NCI-H1417 (cell line): ENCODE measurements at places on chromosomes 5 and 9.

DNA sequence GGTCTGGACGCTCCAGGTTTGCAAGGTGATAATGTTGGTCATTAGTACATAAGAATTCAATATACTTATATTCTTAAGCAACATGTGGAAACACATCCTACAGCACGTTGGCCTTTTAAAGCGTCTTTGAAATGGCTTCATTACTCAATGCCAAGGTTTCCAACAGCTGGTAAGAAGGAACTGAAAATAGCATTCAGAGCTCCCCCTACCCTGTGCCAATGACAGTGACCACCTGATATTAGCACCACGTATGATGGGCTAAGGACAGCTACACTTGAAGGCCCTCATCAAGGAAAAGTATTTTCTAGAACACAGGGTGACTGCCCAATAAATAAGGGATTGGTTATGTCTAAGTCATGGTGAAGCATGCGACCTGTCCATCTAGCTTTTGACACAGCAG is 9.9 kb downstream of the ZNF622 start:
- DNase-seq: no peak

- DNase-seq: no peak
These were observed 100.8 kb downstream of the WDR41 start for GRCh38 chr5:77391240-77391765.

GRCh38 chr9:91392435-91392834 is 30.7 kb upstream of the AUH start:
- DNase-seq: no peak

DNA sequence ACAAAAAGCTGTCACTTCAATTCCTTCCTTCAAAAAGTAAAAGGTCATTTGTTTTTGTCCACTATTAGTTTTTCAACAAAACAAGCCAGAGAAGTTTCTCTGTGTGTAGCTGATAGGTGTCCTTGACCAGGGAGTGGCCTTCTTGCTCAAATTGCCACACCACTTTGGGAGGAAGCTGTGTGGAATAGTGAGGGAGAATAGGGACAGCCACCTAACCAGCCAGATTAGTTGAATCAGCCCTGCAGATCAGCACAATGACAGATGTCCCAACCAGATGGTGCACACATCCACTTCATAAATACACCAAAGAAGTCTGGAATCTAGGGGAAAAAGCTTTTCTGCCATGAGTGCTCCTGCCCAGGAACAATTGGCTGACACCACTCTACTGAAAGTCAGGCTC is 37.2 kb downstream of the NREP start:
- no peak for DNase-seq

DNA sequence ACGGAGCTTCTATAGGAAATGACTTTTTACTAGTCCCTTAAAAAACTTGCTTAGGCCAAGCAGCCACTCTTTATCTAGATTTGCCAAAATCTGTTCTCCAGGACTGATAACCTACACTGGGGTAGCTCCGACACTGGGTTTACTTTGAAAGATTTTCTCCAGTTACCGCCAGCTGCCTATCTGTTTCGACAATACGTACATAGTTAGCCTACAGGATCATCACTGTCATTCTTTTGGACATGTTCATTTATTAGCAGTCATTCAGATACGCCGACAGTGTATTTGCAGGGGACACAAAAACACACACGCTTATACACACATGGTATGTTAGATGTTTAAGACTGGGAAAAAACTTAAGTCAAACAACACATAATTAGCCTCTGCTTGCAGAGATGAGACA is 225.7 kb downstream of the DCP2 start:
- no peak for DNase-seq

DNA sequence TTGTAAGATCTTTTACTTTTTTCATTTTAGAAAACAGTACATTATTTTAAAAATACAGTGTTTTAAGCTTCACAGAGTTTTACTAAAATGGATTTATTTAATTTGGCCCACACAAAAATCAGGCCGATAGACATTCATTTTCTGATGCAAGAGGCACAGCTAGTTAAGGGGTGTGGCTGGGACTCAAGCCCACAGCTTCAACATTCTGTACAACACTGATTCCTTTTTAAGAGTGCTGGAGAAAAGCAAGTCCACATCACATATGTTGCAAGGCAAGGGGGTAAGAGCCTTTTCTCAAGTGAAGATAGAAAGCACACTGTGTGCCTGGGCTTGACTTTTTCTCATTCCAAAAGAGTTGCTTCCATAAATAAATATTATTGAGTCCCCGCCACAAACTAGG is 195.9 kb downstream of the RFK start:
- DNase-seq: no peak

- DNase-seq: no peak
These were observed 422 bp upstream of the TRIM32 start for GRCh38 chr9:116686693-116687073.

- DNase-seq: no peak
These were observed 49.1 kb downstream of the BNC2 start for GRCh38 chr9:16821344-16821743.

DNA sequence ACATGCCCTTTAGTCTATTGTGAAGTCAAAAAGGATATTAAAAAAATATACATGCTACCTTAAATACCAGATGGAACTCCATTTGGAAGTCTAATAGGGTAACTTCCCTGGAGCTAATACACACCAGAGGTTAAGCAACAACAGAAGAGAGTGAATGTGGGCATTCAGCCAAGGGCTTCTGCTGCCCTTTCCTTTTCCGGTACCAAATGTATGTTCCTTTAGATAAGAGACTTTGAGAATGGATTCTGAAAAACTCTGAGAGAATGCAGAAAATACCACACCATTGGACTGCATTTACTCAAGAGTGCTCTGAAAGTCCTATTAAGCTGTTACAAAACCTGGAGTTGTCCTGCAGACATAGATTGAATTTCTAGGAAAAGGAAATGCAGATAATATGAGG is 23.8 kb upstream of the TRPM3 start:
- no peak for DNase-seq

DNA sequence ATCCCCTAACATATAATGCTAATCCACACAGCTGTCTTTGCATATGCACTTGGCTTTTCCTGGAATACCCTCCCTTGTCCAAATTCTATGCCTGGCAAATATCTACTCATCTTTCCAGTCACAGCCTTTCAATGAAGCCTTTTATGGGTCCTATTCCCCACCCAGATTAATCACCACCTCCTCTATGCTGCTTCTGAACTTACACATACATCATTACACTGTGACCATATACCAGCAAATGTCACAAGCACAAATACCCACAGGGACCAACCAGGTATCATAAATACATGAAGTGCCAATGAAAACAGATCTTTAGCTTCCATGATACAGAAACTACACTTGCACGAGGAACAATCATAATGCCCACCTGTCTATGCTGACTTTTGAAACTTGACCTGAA is 22.3 kb downstream of the LPAR1 start:
- no peak for DNase-seq

DNA sequence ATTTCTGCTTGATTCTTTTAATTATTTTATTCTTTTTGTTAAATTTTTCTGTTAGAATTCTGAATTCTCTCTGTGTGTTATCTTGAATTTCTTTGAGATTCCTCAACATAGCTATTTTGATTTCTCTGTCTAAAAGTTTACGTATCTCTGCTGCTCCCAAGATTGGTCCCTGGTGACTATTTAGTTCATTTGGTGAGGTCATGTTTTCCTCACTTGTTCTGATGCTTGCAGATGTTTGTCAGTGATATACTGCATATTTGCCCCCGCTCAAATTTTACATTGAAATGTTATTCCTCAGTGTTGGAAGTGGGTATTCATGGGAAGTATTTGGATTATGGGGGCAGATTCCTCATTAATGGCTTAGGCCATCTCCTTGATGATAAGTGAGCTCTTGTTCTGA is 105.3 kb downstream of the PRDM9 start:
- no peak for DNase-seq

DNA sequence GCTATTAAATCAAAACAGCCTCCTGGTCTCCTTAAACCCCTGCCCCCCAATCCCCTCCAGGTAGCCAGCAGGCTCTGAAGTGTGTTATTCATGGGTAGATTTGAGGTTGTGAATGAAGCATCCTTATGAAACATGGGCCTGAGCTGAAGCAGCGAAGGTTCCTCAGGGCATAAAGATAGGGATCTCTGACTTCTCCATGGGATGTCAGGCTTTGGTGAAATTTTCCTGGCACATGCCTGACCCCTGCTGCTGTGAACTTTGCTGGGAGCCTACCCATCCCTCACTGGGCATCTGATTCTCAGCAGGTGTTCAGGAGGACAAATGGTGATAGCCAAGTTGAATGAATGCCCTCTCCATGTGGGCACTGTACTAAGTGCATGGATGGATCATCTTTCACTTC is 250.3 kb downstream of the ASTN2 start:
- DNase-seq: no peak

DNA sequence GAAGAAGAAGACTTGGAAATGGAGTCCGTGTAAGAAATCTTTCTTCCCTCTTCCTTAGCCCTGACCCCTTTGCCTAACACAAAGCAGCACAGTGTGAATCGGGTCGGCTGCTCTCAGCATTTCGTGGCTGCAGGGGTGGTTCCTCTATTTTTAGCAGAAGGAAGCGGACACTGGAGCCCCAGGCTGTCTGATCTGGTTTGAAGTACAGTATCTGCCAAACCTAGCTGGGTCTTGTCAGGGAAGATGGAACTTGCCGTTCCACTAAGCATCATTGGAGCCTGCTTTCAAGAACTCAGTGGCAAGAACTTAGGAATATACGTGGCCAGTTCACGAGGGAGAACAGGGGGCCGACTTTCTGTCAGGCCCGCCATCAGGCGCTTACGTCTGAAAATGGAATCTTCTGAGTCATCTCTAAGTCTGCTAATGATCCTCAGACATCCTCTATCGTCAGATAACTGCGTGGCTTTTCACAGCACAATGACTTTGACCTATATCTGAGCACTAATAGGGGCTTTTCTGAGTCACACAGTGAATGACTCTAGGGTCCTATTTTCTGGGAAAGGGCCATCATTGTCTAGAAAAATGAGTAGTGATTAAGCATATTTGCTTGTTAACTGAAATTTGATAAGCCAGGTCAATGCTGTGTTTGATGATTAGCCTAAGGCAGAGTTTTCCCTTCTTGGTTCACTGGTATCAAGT is 43.3 kb upstream of the NCS1 start:
- no peak for DNase-seq

DNA sequence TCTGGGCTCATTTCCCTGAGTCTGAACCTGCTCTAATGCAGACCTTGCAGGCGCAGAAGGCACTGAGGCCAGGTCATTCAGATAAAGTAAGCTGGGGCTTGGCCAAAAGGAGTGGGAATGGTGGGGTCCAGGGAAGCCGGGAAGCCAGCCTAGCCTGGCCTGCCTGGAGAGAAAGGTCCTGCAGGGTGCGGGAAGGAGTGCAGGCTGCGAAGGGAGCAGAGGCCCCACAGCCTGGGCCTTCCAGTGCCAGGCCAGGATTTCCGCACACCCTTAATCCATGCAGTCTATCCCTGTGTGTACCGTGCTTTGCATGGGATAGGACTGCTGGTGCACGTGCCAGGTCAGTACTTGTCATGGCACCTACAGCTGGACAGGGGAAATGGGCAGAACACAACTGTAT is 3.6 kb upstream of the STING1 start:
- DNase-seq: no peak

DNA sequence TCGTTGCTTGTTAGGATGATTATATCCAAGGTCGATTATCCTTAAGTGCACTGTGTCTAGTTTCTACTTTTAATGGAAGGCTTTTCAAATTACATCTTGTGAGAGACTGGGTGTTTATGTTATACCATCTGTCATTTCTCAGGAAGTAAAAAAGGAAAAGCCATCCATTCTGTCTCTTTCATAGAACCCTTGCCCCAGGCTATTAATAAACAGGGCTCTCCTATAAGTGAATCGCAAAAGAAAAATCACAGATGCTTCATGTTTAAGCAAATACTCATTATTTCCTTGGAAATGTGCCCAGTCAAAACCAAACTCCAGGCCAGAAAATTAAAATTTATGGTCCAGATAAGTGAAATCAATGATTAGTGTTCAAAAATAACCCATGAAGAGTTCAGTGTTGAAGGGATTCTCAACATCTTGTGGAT is 58.1 kb downstream of the STARD4 start:
- DNase-seq: peak; percentile 63

DNA sequence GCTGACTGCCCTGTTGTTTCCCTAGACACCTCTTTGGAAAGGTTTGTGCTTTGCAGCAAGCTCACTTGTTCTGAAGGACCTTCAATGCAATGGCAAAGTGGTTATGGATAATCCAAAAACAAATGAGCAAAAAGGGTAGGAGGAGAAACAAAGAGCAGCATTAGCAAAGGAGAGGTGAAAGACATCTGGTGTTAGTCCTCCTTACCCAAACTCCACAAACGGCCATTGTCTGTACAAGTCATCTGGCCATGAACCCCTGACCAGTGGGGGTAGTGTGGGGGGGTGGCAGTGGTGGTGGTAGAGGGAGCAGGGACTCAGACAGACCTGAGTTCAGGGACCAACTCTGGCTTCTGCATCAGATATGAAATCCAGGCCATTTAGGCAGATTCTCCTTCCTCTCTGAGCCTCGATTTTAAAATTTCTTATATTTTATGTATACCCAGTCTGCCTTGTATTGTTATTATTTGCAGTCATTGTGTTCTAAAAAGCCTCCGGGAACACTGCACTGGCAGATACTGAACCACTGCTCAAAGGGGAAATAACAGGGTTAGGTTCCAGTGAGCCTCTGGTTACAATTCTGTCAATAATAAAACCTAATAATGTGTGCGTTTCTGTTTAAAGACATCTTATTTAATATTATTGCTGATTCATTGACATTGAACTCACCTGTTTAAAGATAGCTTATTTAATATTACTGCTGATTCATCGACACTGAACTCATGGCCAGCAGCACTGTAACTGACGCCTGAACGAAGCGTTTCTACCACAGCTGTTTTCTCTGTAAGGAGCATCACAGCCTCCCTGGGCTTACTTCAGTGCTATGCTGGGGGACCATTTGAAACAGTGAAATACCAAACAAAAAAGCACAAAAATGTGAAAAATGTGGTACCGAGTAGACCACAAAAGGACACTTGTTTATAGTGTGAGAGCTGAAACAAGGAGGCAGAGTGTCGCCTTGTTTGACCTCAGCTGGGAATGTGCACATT is 156.0 kb downstream of the SEC61B start:
- DNase-seq: no peak

DNA sequence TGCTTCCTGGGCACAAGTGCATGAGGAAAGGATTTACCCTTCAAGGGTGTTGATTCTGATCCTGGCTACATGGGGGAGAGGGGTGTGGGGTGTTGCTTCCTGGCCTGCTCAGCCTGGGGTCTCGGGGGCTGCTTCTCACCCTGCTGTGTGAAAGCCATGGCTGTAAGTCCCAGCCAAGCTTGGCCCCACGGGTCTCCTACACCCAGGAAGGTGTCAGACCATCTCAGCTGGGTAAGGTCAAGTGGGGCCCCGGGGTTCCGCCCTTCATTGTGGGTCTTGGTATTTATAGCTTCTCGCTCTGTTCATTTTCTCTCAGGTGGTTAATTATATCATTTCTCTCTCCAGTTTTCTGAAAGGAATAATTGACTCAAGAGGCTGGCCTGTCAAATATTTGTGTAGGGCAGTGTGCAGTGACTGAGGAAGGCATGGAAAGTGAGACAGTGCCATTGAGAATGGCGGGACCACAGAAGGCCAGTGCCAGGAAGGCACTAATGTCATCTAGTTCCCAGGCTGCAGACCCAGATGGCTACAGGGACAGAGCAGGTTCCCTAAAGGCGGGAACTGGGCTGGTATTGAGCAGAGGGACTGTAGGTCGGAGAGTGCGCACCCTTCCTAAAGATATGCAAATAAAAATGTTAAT is 126.0 kb downstream of the FOXD1 start:
- peak; percentile 55 for DNase-seq

- DNase-seq: no peak
These were observed 29.3 kb downstream of the POLR1E start for GRCh38 chr9:37514999-37515398.
